ENCODE measurements at places on chromosomes 4 and X.

GRCh38 chr4:186727169-186727976, 3.7 kb upstream of the FAT1 start:
- no peak for DNase-seq

- DNase-seq = no peak
Measured at GRCh38 chr4:184583738-184584502, 65.3 kb downstream of the CASP3 start.

DNA sequence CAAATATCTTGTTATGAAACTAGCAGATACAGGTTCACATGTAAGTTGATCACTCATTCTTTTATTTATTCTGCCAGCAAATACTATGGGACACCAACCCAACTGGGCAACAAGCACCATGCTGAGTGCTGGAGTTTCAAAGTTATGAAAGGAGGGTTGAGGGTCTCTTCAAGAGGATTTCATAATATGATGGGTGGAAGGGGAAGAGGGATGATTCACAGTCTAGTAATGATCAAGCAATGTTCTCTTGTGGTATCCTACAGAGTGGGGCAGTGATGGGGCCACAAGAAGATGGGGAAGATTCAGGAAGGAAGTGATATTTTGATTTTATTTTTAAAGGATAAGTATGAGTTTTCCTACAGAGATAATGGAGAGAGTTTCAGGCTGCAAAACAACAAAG, 46.2 kb upstream of the TXK start:
- no peak for DNase-seq

- no peak for DNase-seq
Measured at GRCh38 chr4:132396636-132397035, 752.5 kb upstream of the PCDH10 start.

DNA sequence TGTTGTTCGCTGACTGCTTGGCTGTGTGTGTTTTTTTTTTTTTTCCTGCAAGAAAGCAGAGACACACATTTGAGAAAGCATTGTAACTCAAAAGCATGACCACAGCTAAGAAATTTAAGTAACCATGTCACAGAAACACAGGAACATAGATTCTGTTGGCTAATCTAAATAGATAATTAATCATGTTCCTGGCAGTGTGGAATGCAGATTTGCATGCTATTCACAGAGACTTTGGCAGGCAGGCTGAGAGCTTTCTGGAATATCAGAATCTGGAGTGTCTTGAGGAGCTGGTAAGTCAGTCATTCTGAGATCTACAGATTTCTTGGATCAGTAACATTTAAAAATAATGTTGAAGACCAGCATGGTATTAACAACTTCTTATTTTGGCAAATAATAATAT, 33.2 kb upstream of the SMS start:
- DNase-seq = no peak

DNA sequence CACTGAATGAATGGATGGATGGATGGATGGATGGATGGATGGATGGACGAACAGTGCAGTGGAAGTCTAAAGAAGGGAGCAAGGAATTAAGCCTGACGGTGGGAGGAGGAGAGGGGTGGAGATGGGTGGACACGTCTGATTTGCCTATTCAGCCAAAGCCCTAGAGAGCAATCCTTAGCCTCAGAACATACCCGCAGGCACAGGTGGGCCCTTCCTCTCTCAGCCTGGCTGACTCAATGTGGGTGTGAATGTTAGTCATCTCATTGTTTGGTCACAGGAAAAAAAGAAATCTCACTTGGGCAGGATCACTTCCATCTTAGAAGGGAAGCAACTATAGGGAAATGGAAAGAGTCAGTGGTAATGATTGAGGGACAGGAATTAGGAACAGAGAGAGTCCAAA, 165.9 kb downstream of the PJA1 start:
- DNase-seq = no peak

GRCh38 chrX:110259117-110259516, 58.8 kb downstream of the AMMECR1 start:
- DNase-seq = no peak

GRCh38 chrX:107610667-107611066, 17.6 kb upstream of the PRPS1 start:
- DNase-seq = no peak

- no peak for DNase-seq
Measured at GRCh38 chrX:13258052-13258444, 61.8 kb downstream of the ATXN3L start.

DNA sequence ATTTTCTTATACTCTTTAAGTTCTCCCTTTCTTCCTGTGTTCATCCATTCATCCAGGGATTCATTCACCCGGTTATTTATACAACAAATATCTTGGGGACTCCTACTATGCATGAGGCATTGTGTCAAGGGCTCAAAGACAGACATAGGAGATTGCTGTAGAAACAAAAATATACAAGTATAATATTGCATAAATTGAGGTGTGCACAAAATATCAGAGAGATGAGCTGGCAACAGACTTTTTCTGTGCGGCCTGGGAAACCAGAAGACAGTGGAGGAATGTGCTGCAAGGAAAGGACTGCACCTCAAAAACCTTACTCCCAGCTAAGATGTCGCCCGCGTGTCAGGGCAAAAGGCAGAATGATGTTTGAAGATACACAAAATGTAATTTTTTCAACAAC, 9.6 kb downstream of the OTOP1 start:
- no peak for DNase-seq

DNA sequence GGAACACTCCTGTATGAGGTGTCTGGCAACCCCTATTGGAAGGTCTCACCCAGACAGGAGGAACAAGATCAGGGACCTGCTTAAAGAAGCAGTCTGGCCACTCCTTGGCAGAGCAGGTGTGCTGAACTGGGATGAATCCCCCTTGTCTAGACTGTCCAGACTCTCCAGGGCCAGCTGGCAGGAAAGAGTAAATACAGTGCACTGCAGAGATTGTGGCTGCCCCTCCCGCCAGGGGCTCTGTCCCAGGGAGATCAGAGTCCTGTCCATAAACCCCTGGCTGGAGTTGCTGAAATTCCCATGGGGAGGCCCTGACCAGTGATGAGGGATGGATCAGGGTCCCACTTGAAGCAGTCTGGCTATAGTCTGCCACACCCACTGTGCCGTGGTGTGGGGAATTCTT, 17.7 kb downstream of the STPG2 start:
- no peak for DNase-seq

- no peak for DNase-seq
Measured at GRCh38 chr4:71472946-71473345, 134.1 kb downstream of the SLC4A4 start.

DNA sequence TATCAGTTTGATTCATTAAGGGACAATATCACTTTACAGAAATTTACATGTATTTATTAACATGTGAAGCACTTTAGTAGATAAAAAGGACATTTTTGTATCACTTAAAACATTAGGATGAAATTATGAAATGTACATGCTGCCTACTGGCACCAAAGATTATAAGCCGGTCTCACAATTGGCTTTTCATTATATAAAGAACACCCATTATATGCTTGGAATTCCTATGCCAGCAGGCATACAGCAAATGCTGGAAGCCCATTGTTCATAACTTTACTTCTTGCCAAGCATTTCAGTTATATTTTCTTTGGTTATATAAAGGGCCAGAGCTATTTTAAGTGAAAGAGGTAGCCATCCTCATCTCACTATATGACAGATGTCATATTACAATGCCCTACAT, 145.9 kb downstream of the DMD start:
- no peak for DNase-seq

Data from cortex of kidney (tissue), 1 donor.